Left renal pelvis (tissue), 4 donors: ENCODE measurements at places on chromosomes 16 and 17.
A peak's percentile ranks its signal among the peaks of the same experiment; 100 is the strongest.

DNA sequence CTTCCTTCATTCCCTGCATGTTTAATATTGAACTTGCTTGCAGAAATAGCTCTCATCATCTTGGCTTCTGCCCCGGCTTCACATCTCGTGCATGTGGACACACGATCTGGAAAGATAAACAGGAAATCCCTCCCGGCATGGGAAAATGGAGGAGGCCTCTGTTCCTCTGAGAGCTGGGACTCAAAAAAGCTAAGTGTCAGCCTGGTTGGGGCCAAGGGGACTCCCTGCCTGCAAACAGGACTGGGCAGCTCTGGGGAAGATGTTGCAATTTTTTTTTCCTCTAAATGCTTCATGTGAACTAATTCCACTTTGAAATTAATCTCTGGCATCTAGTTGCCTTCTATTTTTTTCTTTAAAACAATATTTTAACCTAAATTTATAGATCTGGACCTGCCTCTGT, 24.8 kb downstream of the ITPRIPL2 start:
- DNase-seq = no peak

DNA sequence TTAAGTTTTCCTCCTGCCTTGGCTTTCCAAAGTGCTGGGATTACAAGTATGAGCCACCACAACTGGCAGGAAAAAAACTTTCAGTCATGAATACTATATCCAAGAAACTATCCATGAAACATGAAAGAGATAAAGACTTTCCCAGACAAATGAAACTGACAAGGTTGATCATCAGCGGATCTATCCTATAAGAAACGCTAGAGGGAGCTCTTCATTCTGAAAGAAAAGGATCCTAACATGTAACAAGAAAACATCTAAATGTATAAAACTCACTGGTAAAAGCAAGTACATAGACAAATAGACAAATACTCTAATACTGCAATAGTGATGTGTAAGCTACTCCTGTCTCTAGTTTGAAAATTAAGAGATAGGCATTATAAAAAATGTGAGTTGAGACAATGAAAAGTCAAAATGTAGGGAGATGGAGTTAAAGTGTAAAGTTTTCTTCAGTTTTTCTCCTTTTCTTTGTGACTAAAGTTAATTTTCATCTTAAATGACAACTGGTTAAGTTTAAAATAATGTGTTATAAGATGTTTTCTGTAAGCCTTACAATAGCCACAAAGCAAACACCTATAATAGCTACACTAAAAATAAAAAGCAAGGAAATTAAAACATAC, 79.6 kb upstream of the TEKT1 start:
- no peak for DNase-seq

DNA sequence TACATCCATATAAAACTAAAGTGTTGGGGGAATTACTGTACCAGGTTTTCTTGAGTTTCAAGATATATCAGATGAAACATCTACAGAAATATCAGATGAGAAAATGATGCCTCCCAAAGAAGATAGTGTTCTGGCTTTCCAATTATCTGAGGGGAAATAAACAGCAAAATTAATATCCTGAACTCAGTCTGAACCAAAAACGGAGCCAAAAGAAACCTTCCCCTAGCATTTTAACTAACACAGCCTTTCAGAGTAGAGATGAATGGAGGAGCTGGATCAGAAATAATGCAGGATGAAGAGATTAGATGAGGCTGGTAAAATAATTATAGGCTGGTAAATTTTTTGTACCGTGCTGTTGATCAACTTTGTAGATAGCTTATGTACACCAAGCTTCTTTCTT, 16.2 kb downstream of the ERCC4 start:
- DNase-seq = no peak

DNA sequence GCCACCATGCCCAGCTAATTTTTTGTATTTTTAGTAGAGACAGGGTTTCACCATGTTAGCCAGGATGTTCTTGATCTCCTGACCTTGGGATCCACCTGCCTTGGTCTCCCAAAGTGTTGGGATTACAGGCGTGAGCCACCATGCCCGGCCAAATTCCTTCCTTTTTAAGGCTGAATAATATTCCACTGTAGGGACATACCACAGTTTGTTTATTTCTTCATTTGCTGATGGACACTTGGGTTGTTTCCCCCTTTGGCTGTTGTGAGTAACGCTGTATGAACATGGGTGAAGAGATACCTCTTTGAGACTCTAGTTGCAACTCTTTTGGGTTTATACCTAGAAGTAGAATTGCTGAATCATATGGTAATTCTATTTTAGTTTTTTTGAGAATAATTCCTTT, 13.1 kb upstream of the MGAT5B start:
- DNase-seq = no peak

GRCh38 chr17:28970879-28971278, 19.6 kb upstream of the PHF12 start:
- no peak for DNase-seq

GRCh38 chr17:13114601-13115031, 96.8 kb upstream of the ELAC2 start:
- no peak for DNase-seq

GRCh38 chr16:6643080-6643686, 689.5 kb upstream of the RBFOX1 start:
- peak; percentile 54 for DNase-seq

GRCh38 chr17:16989953-16990860, 18.3 kb upstream of the TNFRSF13B start:
- DNase-seq = no peak

- DNase-seq = no peak
Observed at GRCh38 chr16:86259499-86259898, 250.8 kb upstream of the FOXF1 start.

DNA sequence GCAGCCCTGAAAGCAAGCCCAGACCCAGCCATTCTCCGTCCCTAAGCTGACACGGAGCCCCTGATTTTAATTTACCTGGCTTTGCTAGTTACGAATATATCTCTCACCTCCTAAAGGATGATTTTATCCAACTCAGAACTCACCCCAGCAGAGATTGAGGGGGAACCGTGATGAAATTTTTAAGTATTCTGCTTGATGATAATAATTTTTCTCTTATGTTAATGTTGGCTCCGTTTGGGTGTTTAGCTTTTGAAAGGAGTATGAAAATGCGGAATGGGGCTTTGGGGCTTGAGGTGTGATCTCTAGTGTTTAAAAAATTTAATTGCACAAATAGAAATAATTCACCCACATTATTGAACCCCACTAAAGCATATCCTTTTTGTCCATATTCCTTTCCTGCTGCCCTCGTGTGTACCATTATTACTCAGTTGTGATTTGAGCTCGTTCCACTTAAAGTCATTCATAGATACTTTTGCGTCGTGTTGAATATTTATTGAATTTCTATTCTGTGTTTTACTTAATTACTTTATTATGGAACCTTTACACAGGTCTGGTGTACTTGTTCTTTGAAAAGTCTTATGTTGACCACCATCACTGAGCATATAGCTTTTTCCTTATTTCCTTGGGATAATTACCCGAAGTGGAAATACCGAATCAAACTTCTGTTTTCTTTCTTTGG, 775 bp downstream of the PRPSAP2 start:
- DNase-seq = no peak

- peak; percentile 51 for DNase-seq
Observed at GRCh38 chr16:78122774-78123315, 23.4 kb downstream of the WWOX start.

DNA sequence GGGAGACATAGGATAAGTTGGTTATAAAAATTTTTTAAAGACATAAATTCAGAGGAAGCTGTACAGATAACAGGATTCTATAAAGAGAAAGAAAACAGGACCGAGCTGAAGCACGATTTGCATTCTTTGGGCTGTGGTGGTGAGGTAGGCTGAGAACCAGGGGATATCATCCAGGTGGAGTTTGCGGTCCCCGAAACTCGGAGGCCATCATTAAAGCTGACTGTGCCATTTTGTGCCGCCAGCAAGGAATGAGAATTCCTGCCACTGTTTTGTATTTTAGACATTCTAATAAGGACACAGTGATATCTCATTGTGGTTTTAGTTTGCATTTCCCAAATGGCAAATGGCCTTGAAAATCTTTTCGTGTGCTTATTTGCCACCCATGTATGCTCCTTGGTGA, 197.9 kb downstream of the IRF8 start:
- DNase-seq = no peak

GRCh38 chr17:65417406-65418221, 143.8 kb downstream of the AXIN2 start:
- DNase-seq = no peak

DNA sequence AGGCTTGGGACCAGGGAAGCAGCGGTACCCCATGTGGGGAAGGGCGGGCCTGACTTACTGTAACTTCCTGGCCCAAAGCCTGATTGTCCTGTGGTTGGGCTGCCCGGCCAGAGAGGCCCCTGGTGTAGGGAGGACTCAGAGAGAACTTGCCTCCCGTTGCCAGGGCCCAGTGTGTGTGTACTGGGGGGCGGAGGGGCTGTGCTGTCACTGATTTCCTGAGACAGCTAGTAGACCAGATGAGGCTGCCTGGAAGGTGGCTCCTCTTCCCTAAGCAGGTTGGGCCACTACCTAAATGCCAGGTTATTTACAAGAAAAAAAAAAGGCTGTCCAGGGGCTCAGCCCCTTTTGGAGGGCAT, 16.7 kb downstream of the SOCS3 start:
- no peak for DNase-seq

GRCh38 chr16:64950262-64950661, 171.6 kb downstream of the CDH11 start:
- DNase-seq = no peak

DNA sequence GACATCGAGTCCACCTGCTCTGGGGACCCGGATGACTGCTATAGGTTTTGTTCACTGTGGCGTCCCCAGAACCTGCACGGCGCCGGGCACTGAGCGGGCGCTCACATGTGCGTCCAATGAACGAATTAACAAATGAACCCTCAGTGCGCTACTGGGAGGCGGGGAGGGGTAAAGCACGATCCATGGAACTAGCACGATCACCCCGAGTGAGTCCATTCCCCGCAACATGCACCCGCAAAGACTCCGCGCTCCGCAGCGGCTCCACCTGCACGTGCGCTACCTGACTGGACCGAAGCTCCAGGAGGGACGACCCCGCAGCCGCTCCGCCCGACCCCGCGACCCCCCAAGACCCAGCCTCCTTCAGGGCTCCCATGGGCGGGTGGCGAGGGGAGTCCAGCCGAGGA, 491 bp downstream of the TRAP1 start:
- DNase-seq = no peak

- DNase-seq = peak; percentile 78
Observed at GRCh38 chr16:67184995-67185650, 1.4 kb upstream of the MATCAP1 start.

GRCh38 chr17:78789149-78789662, 7.1 kb upstream of the CYTH1 start:
- no peak for DNase-seq

- DNase-seq = no peak
Observed at GRCh38 chr17:55152236-55152635, 112.5 kb upstream of the HLF start.

DNA sequence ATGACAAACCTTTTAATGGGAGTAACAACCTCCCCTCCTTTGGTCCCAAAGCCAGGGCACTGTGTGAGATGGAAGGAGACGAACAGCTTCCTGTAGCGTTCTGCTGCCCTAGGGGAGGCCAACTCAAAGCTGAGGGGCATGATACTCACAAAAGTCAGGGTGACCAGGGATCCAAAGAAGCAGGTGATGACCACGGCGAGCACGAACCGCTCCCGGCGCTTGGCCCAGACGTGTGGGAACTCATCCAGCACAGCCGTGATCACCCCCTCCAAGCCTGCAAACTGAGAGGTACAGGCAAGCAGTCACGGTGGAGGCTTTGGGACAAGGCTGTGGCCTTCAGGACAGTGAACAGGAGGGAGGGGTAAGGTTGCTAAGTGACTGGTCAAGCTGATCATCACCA, 25.1 kb downstream of the SLC6A4 start:
- DNase-seq = no peak

GRCh38 chr16:23877107-23878070, 41.6 kb downstream of the PRKCB start:
- DNase-seq = no peak

DNA sequence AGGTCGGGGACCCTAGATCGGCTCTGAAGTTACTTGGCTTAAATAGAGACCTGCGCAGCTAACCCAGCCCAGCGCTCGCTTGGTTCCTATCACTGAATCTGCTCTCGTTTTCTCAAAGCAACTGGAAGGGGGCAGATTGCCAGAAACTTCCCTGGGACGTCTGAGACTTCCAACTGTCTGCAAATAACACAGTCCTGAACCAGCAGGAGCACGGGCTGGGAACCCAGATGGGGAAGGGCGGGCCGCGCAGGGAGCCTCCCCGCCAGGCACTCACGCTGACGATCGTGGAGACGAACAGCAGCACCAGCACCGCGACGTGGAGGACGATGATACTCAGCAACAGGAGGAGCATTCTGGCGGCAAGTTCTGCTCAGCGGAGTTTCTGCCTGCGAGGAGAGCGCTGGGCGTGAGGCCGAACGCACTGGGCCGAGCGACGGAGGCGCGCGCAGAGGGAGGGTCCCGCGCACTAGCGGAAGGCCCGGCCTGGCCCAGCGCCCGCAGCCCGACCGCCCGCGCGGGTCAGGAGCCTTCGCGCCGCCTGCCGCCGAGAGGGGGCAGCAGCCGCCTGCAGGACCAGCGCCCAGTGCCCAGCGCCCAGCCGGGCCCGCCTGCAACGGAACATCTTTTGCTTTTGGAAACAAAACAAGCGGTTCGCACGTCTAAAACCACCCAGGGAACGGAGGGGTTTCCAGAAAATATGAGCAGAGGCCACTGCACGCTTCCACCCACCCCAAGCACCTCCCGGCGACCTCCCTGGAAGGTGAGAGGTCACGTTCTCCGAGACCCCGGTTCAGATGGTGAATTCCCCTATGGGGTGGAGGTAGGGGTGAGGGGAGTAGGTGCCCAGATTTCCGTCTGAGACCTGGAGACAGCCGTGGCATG, 4.5 kb downstream of the PMP22 start:
- DNase-seq = peak; percentile 69

DNA sequence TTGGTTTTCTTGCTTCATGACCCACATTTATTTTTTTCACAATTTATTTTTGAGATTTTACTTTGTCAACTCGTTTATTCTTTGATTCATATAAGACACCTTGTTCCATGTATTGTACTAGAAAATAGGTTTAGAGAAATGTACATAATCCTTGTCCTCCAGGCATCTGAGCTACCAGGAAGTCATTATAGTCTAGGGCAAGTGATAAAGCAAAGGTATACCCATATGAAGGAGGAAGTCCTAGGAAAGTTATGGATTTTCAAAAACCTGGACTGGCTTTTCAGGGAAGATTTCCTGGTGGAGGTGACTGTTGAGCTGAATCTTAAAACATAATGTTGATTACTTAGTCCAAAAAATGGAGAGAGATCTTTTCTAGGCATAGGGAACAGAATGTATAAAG, 98.8 kb upstream of the SHISA6 start:
- DNase-seq = no peak

DNA sequence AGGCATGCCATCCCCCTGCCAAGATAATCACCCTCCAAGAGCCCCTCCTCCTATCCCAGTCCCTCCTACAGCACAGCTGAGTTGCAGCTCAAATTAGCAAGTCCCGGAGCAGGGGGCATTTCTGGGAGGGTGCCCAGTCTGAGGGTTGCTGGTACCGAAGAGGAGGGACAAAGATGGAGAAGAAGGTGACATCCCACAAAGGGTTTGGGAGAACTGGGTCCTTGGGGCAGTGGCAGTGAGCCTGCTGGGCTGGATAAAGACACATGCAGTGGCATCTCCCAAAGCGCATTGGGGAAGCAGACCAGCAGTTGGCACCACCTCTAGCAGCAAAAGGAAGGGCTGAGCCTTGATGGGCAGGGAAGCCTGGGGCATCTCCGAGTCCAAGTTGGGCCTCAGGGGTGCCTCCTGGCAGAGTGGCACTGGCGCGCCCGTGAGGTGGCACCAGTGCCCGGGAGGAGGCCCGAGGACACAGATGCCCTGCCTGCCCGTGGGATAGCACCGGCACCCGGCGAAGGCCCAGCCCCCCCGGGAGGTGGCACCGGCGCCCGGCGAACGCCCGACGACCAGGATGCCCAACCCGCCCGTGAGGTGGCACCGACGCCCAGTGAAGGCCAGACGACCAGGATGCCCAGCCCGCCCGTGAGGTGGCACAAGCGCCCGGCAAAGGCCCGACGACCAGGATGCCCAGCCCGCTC, 622 bp downstream of the TOM1L2 start:
- no peak for DNase-seq
